ENCODE measurements at places on chromosomes 5 and 9. TPM values are rescaled to one million over a fixed set of nuclear protein-coding genes. Genes with fewer than 3 reads are reported as not detected.
A peak's percentile ranks its signal among the peaks of the same experiment; 100 is the strongest.

DNA sequence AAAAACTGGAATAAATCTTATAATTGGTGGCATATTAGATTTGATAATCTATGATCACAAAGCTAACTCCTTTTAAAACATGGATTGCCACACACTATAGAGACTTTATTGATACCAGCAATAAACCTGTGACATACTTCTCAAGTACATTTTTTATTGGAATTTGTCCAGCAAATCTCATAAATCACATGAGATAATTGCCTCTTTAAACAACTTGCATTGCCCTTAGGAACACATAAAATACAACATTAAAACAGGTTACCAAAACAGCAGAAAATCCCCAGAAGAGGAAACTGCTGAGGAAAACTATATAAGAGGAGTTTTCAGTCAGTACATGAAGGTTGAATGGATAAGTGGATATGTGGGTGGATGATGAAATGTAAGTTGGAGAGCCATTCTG is 124.6 kb downstream of the SNCAIP start:
- H3K4me1 ChIP-seq = no peaks in the 10 kb centered on the region
- H3K4me3 ChIP-seq = no peak overlapping the region
- H3K27me3 ChIP-seq = peaks cover 5% of the 10 kb centered on the region
- no peak for DNase-seq
- no peaks in the 10 kb centered on the region for H3K36me3 ChIP-seq

DNA sequence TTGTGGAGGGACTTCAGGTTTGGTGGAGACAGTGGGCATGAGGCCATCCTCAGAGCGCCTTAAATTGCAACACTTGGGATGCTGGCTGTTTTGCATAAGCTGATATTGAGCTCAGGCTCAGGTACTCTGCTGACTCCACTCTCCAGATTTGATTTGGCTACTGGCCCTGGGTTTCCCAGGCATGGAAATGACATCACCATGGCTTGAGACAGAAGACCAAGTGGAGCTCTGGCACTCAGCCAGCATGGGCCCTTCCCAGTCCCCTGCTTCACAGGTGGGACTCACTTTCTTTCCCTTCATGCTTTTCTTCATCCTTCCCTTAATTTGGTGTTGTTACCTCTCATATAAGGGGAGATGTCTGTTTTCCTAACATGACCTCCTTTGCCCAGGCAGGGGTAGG is 72.0 kb upstream of the IL12B start:
- DNase-seq = no peak
- peaks cover 48% of the 10 kb centered on the region for H3K27me3 ChIP-seq
- no peak overlapping the region for H3K4me3 ChIP-seq
- H3K36me3 ChIP-seq = no peaks in the 10 kb centered on the region
- H3K27ac ChIP-seq = no peak overlapping the region

SHOC1 gene
- not detected for total RNA-seq

CSF2 gene
- total RNA-seq = 50.7 TPM

DNA sequence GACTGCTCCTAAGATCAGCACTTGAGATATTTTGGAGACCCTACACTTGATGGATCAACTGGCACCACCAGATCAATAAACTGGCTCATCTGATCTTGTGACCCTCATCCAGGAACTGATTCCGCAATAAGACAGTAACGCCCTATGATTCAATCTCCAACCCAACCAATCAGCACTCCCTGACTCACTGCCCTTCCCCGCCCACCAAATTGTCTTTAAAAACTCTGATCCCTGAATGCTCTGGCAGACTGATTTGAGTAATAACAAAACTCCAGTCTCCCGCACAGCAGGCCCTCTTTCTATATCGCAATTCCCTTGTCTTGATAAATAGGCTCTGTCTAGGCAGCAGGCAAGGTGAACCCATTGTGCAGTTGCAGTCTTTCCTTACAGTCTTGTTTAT is 677.0 kb downstream of the LRRC70 start:
- no peaks in the 10 kb centered on the region for H3K4me1 ChIP-seq
- no peak overlapping the region for H3K27ac ChIP-seq
- H3K27me3 ChIP-seq = no peaks in the 10 kb centered on the region
- H3K36me3 ChIP-seq = no peaks in the 10 kb centered on the region
- H3K4me3 ChIP-seq = no peak overlapping the region

DMRT3 gene
- total RNA-seq = not detected

- peaks cover 42% of the 10 kb centered on the region for H3K4me1 ChIP-seq
- H3K27ac ChIP-seq = peak overlapping the region; percentile 93
- no peaks in the 10 kb centered on the region for H3K36me3 ChIP-seq
These were observed 40.7 kb upstream of the HSD17B4 start for GRCh38 chr5:119411361-119412278.

BICD2 gene
- 15.4 TPM for total RNA-seq

- no peak overlapping the region for H3K27ac ChIP-seq
- H3K27me3 ChIP-seq = no peaks in the 10 kb centered on the region
- H3K36me3 ChIP-seq = no peaks in the 10 kb centered on the region
- H3K4me3 ChIP-seq = no peak overlapping the region
- no peaks in the 10 kb centered on the region for H3K4me1 ChIP-seq
- DNase-seq = no peak
These were observed 103.4 kb upstream of the RASEF start for GRCh38 chr9:83166372-83166771.

LHX2 gene
- total RNA-seq = not detected

DNA sequence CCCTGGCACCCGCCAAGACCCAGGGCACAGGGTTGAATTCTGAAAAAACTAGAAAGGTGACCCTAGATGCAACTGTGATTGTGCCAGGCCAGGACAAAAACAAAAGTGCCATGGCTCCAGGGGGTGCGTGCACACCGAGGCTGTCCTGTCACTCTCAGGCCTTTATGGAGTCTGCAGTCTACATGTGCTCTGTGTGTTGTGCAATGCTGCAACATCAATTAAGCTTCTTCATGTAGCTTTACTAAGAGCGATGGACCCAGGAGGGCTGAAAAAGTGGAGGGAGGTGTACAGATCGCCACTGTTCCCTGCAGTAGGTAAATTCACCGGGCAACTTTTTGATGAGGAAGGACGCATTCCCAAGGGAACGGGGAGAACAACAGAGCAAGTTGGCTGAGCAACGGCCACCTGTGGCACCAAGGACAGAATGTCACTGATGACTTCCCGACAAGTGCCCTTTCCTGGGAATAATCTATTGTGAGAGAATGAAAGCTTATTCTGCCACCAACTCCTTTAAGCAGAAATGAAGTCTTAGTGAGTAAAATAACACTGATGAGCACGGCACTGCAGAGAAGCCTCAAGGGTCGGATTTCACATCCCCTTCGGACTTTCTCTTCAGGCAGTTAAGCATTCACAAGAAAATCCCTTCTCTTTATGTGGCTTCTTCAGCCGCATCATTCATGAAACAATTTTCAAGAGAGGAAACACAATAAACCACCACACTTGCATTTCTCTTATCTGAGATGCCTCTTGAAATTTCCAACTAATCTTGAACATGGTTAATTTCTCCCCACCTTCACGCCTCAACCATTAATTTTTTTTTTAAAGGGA is 149.6 kb downstream of the DROSHA start:
- DNase-seq = no peak
- no peak overlapping the region for H3K4me3 ChIP-seq
- no peaks in the 10 kb centered on the region for H3K36me3 ChIP-seq
- H3K4me1 ChIP-seq = no peaks in the 10 kb centered on the region

- H3K27me3 ChIP-seq = no peaks in the 10 kb centered on the region
- H3K36me3 ChIP-seq = no peaks in the 10 kb centered on the region
- no peak overlapping the region for H3K27ac ChIP-seq
- no peak overlapping the region for H3K4me3 ChIP-seq
These were observed 39.3 kb downstream of the RAI14 start for GRCh38 chr5:34695275-34696027.

DNA sequence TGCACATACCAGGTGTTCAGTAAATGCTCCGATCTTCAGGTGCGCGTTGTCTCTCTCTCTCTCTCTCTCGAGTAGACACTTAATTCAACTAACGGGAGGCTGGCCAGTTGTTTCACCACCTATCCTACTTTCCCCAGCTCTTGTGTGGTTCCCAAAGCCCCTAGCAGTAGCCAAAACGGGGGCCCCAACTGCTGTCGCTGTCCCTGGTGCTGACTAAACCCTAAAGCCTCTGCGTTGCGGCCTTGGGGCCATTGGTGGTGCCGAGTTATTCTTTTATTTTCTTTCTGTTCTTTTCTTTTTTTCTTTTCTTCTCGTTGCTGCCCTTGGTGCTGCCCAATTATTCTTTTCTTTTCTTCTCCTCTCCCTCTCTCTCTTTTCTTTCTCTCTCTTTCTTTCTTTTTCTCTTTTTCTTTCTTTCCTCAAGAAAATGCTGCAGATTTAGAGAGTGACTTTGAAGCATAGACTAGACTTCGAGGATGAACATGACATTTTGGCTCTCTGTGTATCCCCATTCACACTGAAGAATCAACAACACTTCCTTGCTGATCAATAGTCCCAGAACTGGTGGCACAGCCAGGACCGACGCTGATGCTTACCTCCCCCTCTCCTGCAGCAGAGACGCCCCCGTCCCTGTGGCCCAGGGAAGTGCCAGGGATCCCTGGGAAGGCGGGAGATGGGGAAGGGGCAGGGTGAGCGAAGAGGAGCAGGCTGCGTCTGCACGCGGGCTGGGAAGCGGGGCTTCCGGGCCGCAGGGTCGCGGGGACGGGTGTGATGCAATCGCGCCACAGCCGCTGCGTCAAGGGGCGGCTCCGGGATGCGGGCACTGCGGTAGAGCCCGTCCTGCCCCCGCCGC is at the start of gene FBLL1:
TSS of gene FBLL1 (plus strand) at position 785 of the 853 bp plus-strand sequence. CDS start 200 bp downstream, outside the sequence.
- peaks cover 8% of the 10 kb centered on the region for H3K4me1 ChIP-seq
- peak; percentile 44 for DNase-seq
- peak within 1 kb of the TSS; percentile 81 for H3K4me3 ChIP-seq

DNA sequence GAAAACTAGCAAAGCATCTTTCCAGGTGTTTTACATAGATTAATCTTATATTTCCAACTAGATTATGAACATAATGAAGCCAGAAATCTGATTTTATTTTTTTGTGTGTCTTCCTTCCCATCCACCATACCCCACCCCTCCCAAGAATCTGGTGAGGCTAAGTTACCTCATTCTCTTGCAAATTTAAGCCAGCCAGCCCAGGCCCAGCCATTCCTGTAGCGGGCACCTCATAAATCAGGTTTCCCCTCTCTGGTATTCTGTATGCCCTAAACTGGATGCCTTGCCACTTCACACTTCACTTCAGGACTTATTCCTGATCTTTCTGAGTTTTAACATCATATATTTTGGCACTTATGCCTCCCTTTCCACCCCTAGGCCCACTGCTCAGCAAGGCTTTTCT is 21.8 kb downstream of the C9 start:
- H3K4me3 ChIP-seq = no peak overlapping the region
- no peak overlapping the region for H3K27ac ChIP-seq
- peaks cover 28% of the 10 kb centered on the region for H3K27me3 ChIP-seq

GRCh38 chr5:89262030-89262429 is 379.0 kb upstream of the MEF2C start:
- H3K27me3 ChIP-seq = no peaks in the 10 kb centered on the region
- no peaks in the 10 kb centered on the region for H3K4me1 ChIP-seq
- no peak overlapping the region for H3K27ac ChIP-seq
- no peaks in the 10 kb centered on the region for H3K36me3 ChIP-seq

FGF18 gene
- total RNA-seq = 0.17 TPM

- peaks cover 78% of the 10 kb centered on the region for H3K27me3 ChIP-seq
- no peak overlapping the region for H3K27ac ChIP-seq
- H3K36me3 ChIP-seq = peaks cover 10% of the 10 kb centered on the region
- DNase-seq = peak; percentile 2
- peak overlapping the region; percentile 88 for H3K4me3 ChIP-seq
These were observed 1.9 kb downstream of the VLDLR start for GRCh38 chr9:2623288-2624050.

- no peaks in the 10 kb centered on the region for H3K27me3 ChIP-seq
- H3K4me1 ChIP-seq = peaks cover 86% of the 10 kb centered on the region
- H3K4me3 ChIP-seq = no peak overlapping the region
- no peak overlapping the region for H3K27ac ChIP-seq
- no peak for DNase-seq
These were observed 43.6 kb upstream of the NEK6 start for GRCh38 chr9:124214116-124214515.

DNA sequence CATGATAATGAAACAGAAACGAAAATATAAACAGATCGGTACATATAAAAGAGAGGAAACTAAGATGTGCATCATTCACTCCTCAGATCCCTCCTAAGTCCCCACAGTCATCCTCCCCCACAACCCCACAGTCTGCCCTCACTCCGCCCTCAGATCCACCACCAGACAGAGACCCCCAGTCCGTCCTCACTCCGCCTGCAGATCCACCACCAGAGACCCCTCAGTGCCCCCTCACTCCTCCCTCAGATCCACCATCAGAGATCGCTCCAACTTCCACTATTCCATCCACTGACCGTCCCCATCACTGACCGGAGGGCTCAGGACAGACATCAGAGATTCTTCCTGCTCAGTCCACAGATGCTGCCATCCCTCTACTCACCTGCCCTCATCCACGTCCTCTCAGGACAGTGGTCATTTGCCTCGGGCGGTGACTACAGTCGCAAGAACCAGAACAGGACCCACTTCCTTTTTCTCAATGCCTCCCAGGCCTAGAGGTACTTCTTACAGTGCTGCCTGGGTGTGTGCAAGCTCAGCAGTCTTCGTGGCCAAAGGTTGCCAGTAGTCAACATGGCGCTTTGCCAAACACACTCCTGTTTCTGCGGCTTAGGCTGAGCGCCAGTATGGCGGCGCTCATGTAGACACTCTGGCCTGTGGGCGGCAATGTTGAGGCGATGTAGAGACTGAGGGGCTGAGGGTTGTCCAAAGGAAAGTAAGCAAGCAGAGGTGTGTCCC is 8.3 kb upstream of the SPATA31C1 start:
- DNase-seq = no peak
- H3K4me1 ChIP-seq = no peaks in the 10 kb centered on the region
- no peaks in the 10 kb centered on the region for H3K36me3 ChIP-seq
- peaks cover 8% of the 10 kb centered on the region for H3K27me3 ChIP-seq

DNA sequence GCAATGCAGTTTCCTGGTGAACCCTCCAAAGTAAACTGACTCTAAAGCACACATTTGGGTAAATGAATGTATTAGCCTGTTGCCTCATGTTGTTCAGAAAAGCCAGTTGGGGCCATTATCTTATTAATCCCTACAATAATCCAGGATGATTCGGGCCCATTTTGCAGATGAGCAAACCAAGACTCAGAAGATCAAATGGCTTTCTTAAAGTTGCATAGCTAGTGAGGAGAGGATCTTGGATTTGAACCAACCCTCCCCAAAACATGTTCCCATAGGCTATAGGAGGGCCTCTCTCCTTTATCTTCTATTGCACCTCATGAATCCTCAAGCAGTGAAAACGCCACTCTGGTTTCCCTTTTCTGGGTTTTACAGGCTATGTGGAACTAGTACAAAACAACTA is 267.6 kb upstream of the RFX3 start:
- H3K4me1 ChIP-seq = peaks cover 7% of the 10 kb centered on the region
- peaks cover 4% of the 10 kb centered on the region for H3K36me3 ChIP-seq
- no peak overlapping the region for H3K4me3 ChIP-seq
- DNase-seq = no peak
- H3K27ac ChIP-seq = no peak overlapping the region
